Inflammatory macrophage treated with lipopolysaccharide for 1 hour (primary cell): ENCODE measurements at places on chromosomes 16 and 17.

- DNase-seq, result no peak
Measured at GRCh38 chr17:8838551-8839095, 28.9 kb downstream of the PIK3R6 start.

DNA sequence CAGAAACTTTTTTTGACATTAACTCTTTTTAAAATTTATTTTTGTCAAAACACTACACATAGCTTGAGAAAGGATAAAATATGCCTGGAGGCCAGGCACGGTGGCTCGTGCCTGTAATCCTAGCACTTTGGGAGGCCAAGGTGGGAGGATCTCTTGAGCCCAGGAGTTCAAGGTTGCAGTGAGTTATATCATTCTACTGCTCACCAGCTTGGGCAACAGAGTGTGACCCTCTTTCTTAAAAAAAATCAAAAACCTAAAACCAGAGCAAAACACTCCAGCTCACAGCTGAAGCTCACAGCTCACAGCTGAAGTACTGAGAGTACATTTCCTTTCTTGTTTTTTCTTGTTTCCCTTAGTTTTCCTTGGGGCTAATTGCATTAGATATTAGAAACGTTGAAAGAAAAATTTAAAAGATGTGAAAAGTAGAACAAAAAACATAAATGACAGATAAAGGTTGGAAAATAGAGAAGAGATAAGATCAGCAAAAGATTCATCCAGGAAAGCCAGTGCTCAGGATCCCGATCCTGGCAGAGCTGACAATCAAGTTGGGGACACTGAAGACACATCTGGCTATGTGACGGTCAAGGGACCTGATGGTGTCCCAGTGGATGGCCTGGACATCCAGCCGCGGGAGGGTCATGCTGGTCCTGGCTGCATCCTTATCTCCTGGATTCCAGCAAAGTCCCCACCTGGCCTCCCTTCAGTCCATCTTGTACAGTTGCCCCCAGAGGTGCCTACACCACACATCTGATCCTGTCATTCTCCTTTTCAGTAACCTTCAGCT is 9.8 kb downstream of the CHST6 start:
- no peak for DNase-seq

DNA sequence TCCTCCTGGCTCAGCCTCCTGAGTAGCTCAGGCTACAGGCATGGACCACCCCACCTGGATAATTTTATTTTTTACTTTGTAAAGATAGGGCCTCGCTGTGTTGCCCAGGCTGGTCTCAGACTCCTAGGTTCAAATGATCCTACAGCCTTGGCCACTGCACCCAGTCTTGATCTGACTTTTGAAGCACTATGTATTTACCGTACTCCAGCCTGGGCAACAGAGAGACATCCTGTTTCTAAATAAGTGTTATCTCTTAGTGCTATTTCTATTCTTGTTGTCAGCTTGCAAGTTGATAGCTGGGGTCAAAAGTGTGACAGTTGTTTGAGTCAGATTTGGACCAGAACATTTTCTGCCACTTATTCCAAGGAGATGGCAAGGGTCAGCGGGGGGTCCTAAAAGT is 486.4 kb downstream of the NPIPA7 start:
- no peak for DNase-seq

DNA sequence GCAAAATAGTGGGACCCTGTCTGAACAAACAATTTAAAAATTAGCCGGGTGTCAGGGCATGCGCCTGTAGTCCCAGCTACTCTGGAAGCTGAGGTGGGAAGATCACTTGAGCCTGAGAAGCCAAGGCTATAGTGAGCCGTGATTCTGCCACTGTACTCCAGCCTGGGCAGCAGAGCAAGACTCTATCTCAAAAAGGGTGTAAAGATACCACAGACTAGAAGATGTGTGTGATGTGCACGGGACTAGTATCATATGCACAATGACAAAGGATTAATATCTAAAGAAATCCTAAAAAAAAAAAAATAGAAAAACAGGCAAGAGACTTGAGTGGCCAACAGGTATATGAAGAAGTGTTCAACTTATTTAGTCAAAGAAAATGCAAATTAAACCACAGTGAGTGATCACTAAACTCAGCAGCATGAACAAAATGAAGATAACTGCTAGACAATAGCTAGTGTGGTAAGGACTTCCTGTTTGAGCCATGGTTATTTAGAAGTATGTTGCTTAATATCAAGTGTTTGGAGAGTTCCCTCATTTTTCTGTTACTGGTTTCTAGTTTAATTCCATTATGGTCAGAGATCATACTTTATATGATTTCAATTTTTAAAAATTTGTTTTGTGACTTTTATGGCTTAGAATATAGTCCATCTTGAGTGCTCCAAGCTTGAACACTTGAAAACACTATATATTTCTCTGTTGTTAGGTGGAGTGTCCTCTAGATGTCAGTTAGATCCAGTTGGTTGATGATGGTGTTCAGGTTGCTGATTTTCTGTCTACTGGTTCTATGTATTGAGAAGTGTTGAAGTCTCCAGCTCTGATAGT is 14.7 kb upstream of the SLX4 start:
- DNase-seq, result peak; percentile 49

- peak; percentile 16 for DNase-seq
Measured at GRCh38 chr16:55035029-55035428, 104.4 kb downstream of the IRX5 start.

DNA sequence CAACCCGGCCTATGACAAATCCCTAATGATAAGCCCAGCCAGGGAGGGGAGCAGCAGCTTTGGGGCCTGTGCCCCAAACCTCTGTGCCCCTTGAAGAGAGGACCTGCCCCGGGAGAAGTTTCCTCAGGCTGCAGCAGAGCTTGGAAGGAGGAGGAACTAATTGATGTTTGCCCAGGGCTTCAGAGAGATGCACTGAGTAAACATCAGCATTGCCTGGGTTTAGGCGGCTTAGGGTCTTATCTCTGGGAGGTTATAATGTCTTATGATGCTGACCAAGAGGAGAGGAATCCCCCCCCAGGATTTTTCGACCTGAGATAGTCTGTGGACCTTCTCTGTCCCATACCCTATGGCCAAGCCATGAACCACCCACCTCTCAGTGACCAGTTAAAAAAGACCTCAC is 148.7 kb upstream of the SDK2 start:
- DNase-seq, result no peak

GRCh38 chr17:81685108-81685507 is 1.3 kb downstream of the HGS start:
- DNase-seq, result peak; percentile 3

DNA sequence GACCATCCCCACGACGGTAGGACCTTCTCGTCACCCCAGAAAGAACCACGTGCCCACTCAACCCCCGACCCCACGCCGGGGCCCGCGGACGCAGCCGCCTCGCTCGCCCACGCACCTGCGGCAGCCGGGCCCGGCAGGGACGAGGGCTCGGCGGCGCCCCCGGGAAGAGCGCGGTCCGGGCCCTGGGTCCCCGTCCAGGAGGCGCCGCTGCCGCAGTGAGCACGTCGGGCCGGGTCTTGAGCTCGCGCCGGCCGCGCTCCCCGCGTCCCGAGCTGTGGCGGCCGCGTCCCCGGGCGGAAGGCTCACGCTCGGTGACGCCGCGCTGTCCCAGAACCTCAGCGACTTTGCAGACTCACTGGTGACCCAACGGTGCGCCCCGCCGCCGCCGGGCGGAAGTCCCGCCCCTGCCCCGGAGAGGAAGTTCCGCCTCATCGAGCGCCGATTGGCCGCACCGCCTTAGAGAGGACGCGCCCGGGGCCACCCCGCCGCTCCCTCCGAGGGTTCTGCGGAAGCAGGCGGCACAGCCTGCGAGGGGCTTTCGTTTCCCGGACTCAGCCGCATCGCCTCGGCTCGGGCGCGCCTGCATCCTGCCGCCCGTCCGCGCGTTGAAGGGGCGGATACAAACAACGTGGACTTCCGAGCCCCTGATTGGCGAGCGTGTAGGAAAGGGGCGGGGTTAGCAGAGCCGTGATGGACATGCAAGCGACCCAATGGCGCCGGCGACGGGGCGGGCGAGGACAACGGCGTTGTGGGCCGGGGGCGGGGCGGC is 793 bp upstream of the RAB40C start:
- DNase-seq, result peak; percentile 91

DNA sequence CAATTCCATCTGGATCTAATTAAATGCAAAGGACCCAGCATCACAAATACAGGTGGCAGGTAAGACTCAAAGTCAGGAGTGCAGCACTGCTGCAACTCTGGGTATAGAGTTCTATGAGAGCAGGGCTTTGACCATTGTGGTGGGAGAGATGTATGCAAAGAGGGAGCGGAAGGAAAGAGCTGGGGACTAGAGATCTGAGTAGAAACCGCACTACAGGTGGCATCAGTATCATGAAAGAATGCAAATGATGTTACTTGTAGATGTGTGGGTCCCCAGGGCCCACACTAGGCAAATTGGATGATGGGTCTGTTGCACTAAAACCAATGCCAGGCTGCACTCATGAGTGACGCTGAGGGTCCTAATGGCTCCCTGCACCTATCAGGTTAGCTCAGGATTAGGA is 287.1 kb upstream of the ASIC2 start:
- DNase-seq, result no peak

DNA sequence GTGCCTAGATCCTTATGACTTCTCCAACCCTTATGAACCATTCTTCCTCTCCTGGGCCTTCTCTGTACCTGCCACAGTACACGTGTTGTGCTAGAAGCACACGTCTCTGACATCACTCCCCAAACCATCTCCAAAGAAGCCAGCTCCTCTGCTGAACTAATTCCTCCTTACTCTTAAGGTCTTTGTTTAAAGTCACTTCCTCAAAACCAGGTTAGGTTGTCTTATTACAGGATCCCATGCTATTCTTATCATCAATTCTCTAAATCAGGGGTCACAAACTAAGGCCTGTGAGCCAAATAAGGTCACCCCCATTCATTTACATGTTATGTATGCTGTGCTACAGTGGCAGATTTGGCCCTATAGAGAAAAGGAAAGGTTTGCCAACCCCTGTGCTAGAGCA is 4.0 kb downstream of the SUPT6H start:
- no peak for DNase-seq

DNA sequence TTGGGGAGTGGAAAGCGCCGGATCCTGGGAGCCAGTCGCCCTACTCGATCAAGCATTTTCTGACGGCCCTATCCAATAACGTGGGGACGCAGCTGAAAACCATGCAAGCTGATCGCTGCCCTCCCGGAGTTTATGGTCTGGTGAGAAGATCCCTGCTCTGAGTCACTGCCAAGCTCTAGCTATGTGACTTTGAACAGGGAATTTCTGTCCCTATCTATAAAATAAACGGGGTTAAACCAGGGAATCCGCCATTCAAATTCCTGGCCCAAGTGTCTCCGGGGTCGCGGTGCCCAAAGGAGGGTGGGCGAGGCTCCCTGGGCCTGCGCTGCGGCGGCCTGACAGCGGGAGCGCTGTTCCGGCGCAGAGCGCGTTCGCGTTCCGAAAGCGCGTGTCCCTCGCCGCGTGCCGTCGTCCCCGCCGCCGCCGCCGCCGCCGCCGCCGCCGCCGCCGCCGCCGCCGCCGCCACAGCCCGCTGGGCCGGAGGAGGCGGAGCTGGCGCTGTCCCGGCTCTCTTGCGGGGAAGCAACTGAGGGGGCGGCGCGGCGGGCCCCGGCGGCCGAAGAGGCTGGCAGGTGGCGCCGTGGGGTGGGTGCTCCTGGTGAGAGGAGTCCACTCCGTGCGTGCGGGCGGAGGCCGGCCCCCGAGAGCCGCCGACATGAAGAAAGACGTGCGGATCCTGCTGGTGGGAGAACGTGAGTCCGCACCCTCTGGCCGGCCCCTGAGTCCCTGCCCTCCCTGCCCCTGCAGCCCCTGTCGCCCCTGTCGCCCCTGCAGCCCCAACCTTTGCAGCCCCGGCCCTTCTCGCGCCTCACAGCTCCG is at the start of gene RHOT1:
Gene RHOT1, plus strand, starts transcription at position 465 of the 819 bp plus-strand sequence. Its CDS starts 191 bp downstream, at position 656.
- DNase-seq, result peak; percentile 57

DNA sequence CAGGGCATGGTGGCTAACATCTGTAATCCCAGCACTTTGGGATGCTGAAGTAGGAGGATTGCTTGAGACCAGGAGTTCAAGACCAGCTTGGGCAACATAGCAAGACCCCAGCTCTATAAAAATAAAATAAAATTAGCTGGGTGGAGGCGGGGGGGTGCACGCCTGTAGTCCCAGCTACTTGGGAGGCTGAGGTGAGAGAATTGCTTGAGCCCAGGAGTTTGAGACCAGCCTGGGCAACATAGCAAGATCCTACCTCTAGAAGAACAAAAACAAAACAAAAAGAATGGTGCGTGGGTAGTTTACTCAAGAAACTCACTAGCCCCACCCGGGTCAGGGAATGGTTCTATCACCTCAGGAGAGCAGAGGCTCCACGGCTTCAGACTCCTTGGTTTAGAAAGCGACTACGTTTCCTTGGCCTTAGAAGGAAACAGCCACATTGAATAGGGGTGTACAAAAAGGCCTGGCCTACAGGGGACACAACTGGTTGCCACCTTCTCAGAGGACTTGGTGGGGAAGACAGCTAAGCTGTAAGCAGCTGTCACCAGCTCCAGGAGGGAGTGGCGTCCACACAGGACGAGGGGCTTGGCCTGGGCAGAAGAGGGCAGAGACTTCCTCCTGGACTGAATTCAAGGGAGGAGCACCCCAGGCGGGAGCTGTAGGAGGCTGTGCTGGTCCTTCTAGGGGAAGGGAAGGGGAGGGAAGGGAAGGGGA is 716 bp downstream of the TK1 start:
- DNase-seq, result peak; percentile 49

DNA sequence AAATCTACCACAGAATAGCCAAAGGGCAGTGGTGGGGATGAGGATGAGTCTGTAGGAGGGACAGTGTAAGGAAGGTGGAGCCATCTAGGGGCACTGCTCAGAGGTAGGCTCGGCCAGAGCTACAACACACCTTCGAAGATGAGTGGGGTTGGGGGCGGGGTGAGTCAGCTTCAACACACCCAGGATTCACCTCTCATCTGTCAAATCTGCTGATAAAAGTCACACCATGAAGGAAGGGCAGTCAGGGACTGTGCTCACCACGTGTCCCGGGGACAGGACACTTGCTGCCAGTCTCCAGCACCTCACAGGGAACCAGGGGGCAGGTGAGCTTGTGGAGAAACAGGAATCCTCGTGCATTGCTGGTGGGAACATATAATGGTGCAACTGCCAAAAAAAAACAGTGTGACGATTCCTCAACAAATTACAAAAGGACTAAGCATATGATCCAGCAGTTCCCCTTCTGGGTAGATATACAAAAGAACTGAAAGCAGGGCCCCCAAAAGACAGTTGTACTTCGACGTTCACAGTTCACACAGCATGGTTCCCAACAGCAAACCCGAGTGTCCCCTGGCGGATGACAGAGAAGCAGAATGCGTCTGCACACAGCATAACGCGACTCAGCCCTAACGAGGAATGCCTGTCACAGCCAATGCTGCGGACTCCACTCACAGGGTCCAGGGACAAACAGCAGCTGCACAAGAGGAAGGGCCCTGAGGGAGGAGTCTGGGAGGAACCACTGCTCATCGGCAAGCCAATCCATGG is 133.1 kb downstream of the ANKRD11 start:
- DNase-seq, result peak; percentile 67
